Naive B cell (primary cell): ENCODE measurements at places on chromosomes 16 and 17.

DNA sequence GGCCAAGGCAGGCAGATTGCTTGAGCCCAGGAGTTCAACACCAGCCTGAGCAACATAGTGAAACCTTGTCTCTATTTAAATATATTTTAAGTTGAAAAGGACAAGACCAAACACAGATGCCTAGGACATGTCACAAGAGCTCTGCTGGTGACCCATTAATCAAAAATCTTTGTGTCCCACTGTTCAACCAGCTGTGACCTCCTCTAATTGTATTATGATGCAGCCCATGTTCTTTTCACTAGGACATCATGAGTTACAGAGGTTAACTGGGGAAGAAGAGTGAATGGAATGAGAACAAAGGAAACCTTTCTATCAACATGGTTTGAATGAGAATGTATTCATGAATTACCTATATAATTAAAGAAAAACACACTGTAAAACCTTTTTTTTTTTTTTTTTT lies 7.0 kb downstream of the EFTUD2 start:
- DNase-seq = no peak

GRCh38 chr17:10799407-10799806 lies 4.5 kb downstream of the TMEM238L start:
- DNase-seq = no peak

DNA sequence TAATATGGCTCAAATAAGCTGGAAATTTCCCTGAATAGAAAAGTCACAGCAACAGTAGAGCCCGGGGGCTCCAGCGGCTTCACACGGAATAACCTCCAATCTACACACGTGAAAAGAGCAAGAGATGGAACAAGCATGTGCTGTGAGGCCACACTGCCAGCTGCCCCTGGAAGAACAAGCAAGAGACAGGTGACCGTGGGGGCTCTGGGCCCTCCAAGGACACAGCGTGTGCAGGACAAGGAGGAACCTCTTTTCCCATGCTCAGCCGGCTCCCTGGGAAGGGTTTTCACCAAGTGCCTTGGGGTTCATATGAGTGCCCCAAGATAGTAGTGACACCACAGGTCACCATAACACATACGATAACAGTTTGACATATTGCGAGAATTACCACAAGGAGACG lies 110.2 kb upstream of the ZNF750 start:
- no peak for DNase-seq

GRCh38 chr17:59330053-59330942 lies 1.2 kb upstream of the YPEL2 start:
- DNase-seq = peak; percentile 14

GRCh38 chr16:57252148-57252721 lies 7.2 kb downstream of the ARL2BP start:
- no peak for DNase-seq

GRCh38 chr16:88662222-88662842 lies 559 bp downstream of the MVD start:
- DNase-seq = no peak
